ENCODE measurements at places on chromosomes 6 and 20. TPM values are rescaled to one million over a fixed set of nuclear protein-coding genes. Genes with fewer than 3 reads are reported as not detected.

The METTL24 gene
- 3.7 TPM for total RNA-seq

The C6orf141 gene
- 4.5 TPM for total RNA-seq

The DAAM2 gene
- 43.0 TPM for total RNA-seq

The RNF39 gene
- total RNA-seq = not detected

DNA sequence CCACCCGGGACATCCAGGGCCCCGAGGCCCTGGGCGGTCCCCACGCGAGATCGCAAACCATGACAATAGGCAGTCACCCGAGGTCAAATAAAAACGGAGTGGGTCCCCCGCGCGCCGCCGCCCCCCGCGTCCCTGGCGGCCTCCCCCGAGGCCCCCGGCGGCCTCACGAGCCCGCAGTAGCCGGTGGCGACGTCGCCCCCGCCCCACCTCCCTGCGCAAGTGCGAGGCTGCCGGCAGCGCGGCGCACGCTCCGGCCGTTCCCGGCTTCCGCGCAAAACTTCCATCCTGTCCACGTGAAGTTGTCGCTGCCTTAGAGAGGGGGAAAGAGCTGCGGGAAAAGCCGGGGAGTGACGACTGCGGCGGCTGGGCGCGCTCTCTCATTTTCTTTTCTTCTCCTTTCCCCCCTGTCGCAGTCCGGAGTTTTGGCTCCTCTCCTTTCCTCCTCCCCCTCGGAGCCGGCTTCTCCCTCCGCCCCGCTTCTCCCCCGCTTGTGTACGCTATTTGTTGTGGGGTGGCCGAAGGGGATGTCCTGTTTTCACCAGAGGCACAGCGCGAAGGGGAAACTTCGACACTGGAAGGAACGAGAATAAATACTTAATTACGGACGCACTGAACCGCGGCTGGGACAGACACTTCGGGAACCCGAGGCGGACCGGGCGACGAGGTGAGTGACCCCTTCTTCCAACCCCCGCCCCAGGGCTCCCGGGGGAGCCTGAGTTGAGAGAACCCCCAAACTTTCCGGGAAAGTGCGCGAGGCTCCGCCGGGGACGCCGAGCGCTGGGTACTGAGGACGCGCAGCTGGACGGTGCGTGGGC is at the start of gene EYA4:
Gene EYA4, plus strand, starts transcription at position 272 of the 815 bp plus-strand sequence. CDS start 33,424 bp downstream, outside the sequence.
- DNase-seq = peak; percentile 73
- H3K27ac ChIP-seq = no peak within 1 kb of the TSS
- peaks cover 7% of the 10 kb centered on the region for H3K4me1 ChIP-seq
- H3K36me3 ChIP-seq = no peaks in the 10 kb centered on the region

- no peak overlapping the region for H3K27ac ChIP-seq
- no peak overlapping the region for H3K4me3 ChIP-seq
- H3K4me1 ChIP-seq = no peaks in the 10 kb centered on the region
- no peaks in the 10 kb centered on the region for H3K36me3 ChIP-seq
- no peaks in the 10 kb centered on the region for H3K27me3 ChIP-seq
- no peak for DNase-seq
Measured at GRCh38 chr6:63447134-63447533, 125.1 kb upstream of the LOC128125822 start.

- no peaks in the 10 kb centered on the region for H3K27me3 ChIP-seq
- H3K27ac ChIP-seq = no peak overlapping the region
- no peaks in the 10 kb centered on the region for H3K4me1 ChIP-seq
- H3K36me3 ChIP-seq = no peaks in the 10 kb centered on the region
Measured at GRCh38 chr20:1272368-1273100, 6.4 kb downstream of the SNPH start.

DNA sequence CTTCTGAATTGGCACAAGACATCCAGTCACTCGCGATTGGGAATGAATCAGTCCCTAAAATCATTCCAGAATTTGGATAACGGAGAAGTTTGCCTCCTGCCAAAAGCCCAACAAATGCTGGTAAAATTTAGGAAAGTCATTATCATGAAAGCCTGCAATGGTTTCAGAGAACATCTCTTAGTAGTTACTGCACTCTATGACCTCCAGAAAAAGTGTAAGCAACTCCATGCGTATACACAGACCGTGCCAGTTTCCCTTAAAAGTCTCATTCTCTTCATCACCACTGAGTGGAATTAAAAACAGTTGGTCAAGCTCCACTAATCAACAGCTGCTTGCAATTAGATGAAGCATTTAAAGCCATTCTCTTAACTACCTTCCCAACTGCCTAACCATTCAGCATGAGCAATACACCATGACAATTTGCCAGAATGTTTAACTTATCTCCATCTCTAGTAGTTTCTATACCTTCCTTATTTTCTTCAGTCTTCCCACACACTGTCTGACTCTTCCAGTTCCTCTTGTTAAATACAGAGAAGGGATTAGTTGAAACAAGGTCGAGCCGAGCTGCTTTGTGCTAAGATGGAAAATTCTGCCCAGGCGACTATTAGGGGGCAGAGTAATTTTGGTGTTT is 183.6 kb upstream of the PRDM1 start:
- no peak overlapping the region for H3K4me3 ChIP-seq
- H3K27me3 ChIP-seq = no peaks in the 10 kb centered on the region
- H3K36me3 ChIP-seq = no peaks in the 10 kb centered on the region
- H3K4me1 ChIP-seq = peaks cover 4% of the 10 kb centered on the region

DNA sequence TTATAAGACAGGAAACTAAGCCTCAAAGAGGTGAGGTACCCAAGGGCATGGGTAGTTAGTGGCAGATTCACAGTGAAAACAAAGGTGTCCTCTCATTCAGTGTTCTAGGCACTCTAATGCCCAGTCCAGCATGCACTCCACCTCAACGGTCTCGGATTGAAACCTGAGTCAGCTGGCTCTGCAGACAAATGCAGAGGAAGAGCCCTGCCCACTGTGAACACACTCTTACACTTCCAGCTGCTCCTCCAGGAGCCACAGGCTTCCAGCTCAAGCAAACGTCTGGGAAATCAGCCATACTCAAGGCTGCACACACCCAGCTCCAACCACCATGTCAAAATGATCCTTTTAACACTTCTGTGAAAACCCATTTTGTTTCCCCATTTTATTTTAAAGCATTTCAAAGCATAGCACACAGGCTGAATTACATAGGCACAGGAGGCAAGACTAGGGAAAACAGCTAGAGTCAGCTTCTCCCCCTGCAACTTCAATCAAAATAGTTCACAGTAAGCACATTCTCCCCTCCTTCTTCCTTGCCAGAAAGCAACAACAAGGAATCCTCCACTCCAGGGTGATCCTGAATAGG is 3.0 kb upstream of the IL17A start:
- no peaks in the 10 kb centered on the region for H3K27me3 ChIP-seq
- DNase-seq = no peak
- H3K4me1 ChIP-seq = no peaks in the 10 kb centered on the region
- no peaks in the 10 kb centered on the region for H3K36me3 ChIP-seq
- no peak overlapping the region for H3K4me3 ChIP-seq

DNA sequence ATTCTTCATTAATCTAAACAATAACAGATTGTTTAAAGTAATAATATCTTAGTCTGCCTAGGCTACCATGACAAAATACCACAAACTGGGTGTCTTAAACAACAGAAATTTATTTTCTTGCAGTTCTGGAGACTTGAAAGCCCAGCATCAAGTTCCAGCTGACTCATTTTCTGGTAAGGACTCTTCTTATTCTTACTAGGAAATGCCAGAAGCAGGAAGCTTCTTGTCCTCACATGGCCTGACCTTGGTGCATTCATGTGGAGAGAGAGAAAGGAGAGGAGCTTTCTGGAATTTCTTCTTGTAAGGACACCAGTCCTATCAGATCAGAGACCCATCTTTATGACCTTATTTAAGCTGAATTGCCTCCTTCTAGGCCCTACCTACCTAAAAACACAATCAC is 110.5 kb downstream of the ANKRD60 start:
- H3K27ac ChIP-seq = no peak overlapping the region
- H3K36me3 ChIP-seq = no peaks in the 10 kb centered on the region
- H3K27me3 ChIP-seq = no peaks in the 10 kb centered on the region
- H3K4me3 ChIP-seq = no peak overlapping the region
- no peaks in the 10 kb centered on the region for H3K4me1 ChIP-seq
- no peak for DNase-seq

DNA sequence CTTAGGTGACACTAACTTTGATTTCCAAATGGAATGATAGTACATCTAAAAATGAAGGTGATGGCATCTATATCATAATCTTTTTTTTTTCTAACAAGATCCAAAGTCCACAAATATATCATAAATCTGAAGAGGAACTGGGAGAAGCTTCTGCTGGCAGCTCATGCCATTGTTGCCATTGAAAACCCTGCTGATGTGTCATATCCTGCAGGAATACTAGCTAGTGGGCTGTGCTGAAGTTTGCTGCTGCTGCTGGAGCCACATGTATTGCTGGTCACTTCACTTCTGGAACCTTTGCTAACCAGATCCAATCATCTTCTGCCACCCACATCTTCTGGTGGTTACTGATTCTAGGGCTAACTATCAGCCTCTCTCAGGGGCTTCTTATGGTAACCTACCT is 27.4 kb upstream of the KHDC1 start:
- H3K27me3 ChIP-seq = no peaks in the 10 kb centered on the region
- H3K27ac ChIP-seq = no peak overlapping the region
- H3K36me3 ChIP-seq = no peaks in the 10 kb centered on the region

DNA sequence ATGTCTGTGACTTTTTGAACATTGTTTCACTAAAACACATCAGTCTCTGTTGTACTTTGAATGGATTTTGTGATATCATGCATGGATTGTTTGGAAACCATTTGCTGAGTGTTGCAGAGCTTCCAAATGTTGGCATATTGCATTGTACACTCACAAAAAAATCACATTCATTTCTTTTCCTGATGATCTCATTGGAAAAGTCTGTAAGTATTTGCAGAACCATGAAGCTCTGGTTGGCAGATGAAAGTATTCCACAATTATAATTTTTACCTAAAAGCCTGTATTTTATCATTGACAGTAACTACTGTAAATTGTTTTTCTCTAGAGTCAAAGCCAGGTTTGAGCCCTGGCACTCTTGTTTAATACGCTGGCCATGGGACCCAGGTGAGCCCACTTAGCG is 42.1 kb downstream of the VAPB start:
- no peak overlapping the region for H3K4me3 ChIP-seq
- H3K27me3 ChIP-seq = no peaks in the 10 kb centered on the region
- DNase-seq = no peak

GRCh38 chr6:21636876-21637275 is 43.3 kb downstream of the SOX4 start:
- H3K27ac ChIP-seq = no peak overlapping the region
- no peaks in the 10 kb centered on the region for H3K4me1 ChIP-seq
- no peak overlapping the region for H3K4me3 ChIP-seq
- no peak for DNase-seq
- no peaks in the 10 kb centered on the region for H3K36me3 ChIP-seq

- no peak for DNase-seq
- no peaks in the 10 kb centered on the region for H3K27me3 ChIP-seq
- no peaks in the 10 kb centered on the region for H3K36me3 ChIP-seq
- H3K4me1 ChIP-seq = no peaks in the 10 kb centered on the region
- no peak overlapping the region for H3K27ac ChIP-seq
- no peak overlapping the region for H3K4me3 ChIP-seq
Measured at GRCh38 chr6:151111670-151112069, 128.1 kb upstream of the AKAP12 start.

- peaks cover 5% of the 10 kb centered on the region for H3K4me1 ChIP-seq
- peak; percentile 26 for DNase-seq
- H3K4me3 ChIP-seq = no peak overlapping the region
- H3K36me3 ChIP-seq = no peaks in the 10 kb centered on the region
- H3K27ac ChIP-seq = no peak overlapping the region
- H3K27me3 ChIP-seq = no peaks in the 10 kb centered on the region
Measured at GRCh38 chr6:153960281-153960680, 78.8 kb upstream of the OPRM1 start.

- no peak overlapping the region for H3K27ac ChIP-seq
- DNase-seq = peak; percentile 11
- H3K4me3 ChIP-seq = no peak overlapping the region
- no peaks in the 10 kb centered on the region for H3K27me3 ChIP-seq
- H3K36me3 ChIP-seq = no peaks in the 10 kb centered on the region
Measured at GRCh38 chr6:88650029-88650619, 313.3 kb downstream of the RNGTT start.

GRCh38 chr20:61317966-61318530 is 66.0 kb downstream of the CDH4 start:
- no peak for DNase-seq
- no peak overlapping the region for H3K27ac ChIP-seq
- no peaks in the 10 kb centered on the region for H3K4me1 ChIP-seq

- no peak overlapping the region for H3K4me3 ChIP-seq
- H3K27me3 ChIP-seq = no peaks in the 10 kb centered on the region
- H3K27ac ChIP-seq = no peak overlapping the region
Measured at GRCh38 chr6:140073456-140073855, 699.0 kb upstream of the CITED2 start.

All from lung (tissue), 17 donors.